NCI-H69 (cell line): ENCODE measurements at places on chromosomes 7 and 10.

DNA sequence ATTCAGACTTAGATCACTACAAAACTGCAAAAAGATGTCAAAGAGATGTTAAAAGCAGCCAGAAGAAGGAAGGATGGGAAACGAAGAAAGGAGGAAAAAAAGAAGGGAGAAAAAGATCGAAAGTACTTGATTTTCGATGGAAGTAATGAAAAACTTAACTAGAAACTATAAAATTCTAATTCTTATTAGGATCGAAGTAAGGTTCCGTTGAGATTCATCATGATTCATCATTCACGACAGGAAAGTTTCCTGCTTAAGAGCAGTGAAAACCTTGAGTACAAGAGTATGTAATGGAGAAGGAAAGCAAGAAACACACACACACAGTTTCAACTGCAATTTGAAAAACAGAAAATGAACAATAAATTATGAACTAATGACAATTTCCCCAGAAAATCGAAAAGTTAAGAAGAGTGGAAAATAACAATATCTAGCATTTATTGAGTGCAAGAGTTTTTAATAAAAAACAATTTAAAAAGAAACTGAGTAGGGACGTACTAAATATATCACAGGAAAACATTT is 1.1 kb upstream of the ING3 start:
- DNase-seq, result peak; percentile 30

GRCh38 chr10:3812141-3812540 is 27.1 kb upstream of the KLF6 start:
- DNase-seq, result no peak

DNA sequence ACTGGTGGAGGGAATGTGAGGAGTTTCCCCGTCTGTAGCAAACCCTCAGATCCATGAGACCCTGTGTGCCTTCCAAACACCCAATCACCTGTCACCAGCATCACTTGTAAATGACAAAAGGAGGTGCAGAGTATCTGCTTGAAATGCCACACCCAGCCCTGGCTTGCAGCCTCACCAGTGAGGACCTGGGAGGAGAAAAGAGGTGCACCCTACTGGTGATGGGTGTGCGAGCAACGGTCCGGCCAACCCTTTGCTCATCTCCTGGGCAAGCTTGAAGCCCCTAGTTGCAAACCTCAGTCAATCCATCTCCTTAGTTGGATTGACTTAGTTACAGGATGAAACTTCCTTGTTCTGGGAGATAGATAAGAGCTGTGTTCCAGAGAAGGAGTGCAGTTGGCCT is 62.4 kb upstream of the WAPL start:
- peak; percentile 28 for DNase-seq

- DNase-seq, result peak; percentile 45
These were observed 9.1 kb downstream of the CREB3L2 start for GRCh38 chr7:137992550-137993394.

DNA sequence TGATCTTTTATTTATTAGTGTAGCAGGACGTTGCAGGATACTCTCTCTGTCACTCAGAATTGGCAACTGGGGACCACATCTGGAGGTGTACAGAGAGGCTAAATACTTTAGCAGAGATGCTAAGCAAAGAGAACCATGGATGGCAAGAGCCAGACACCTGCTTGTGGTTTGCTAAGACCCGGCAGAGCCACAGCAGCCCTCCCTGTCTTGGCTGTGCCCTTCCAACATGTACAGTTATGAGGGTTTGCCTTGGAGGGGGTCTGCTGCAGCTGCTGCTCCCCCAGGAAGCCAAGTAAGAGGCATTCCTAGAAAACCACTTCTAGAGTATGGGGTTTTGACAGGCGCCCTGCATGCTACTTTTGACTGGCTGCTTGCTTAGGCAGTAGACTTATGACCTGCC is 5.1 kb downstream of the NPVF start:
- DNase-seq, result no peak

DNA sequence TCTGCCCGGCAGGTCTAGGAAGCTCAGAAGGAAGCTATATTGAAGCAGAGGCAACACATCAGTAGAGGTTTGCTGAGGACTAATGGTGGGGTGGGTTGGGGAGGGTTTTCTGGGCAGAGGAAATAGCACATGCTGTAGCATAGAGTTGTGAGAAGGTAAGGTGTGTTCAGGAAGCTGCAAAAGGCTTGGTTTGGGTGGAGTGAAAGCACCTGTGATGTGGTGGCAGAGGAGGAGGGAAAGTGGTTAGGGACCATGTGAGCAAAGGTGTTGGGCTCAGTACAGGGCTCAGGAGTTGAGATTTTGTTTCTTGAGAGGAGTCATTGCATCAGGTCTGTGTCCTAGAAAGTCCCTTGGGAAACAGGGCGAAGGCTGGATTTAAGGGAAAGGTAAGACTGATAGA is 294.6 kb downstream of the SORCS3 start:
- DNase-seq, result no peak

DNA sequence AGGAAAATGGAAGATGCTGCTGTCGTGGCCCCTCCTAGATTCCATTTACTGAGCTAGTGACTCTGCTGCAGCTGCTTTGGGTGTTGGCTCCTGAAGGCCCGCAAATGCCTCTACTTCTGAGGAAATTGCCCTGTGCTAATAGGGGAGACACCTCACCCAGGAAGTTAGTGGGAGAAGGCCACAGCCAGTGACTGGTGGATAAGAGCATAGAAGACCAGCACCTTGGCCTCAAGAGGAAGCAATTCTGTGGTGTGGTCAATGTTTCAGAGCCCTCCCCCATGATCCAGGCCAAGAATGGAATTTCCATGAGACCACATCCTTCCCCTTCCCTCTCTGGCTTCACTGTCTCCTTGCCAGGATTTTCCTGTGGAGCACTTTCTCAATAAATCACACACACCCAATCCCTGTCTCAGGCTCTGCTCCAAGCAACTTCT is 25.0 kb upstream of the FZD1 start:
- no peak for DNase-seq

DNA sequence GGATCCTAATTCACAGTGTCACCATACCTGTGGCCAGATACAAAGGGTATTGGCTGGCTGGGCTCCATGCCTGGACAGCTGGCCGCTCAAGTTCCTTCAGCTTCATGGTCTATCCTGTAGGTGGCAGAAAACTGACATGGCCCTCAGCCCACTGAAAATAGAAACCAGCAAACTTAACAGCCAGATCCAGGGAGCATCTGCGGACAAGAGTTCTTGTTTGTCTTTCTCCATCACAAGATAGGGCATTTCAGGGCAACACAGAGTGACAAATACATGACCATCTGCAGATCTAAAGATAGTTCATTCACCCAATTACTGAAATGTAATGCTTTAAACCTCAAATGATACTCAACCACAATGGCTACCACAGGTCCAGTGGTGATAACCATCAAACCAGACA is 2.8 kb downstream of the SEC31B start:
- DNase-seq, result peak; percentile 2

DNA sequence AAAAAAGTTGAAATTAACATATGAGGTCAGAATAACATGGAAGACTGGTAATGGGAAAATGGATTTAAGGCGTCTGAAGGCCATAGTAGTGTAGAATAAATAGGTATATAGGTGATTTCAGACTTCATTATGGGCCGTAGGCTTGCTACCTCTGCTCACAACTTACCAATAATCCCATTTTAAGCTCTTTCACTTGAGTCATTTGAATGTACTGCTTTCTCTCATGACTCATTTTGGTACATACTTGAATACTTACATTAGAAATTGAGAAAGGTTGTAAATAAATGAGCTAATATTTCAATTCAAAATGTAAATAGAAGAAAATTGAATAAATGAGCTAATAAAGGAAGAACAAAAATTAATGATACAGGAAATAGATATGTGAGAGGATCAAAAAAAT is 42.2 kb upstream of the NEUROD6 start:
- DNase-seq, result no peak

- no peak for DNase-seq
These were observed 10.5 kb downstream of the CAV2 start for GRCh38 chr7:116509982-116510579.

- no peak for DNase-seq
These were observed 24.5 kb downstream of the FRMD4A start for GRCh38 chr10:14306190-14306589.

DNA sequence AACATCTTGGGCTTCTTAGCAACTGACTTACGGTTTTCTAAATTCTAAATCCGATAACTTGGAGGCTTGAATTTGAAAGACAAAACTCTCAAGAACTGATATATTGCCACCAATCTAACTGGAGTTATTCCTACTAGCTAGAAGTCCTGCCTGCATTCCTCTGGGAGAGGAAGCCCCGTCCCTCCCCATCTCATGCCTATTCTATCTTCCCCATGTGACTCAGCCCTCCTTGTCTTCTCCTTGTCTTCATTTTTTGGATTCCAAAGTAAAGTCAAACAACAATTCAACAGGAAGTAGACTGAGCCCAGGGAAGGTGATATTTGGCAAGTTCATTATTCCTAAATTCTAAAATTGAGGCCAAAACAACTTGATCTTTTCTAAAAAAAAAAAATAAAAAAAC is 587.7 kb downstream of the KCNMA1 start:
- no peak for DNase-seq

DNA sequence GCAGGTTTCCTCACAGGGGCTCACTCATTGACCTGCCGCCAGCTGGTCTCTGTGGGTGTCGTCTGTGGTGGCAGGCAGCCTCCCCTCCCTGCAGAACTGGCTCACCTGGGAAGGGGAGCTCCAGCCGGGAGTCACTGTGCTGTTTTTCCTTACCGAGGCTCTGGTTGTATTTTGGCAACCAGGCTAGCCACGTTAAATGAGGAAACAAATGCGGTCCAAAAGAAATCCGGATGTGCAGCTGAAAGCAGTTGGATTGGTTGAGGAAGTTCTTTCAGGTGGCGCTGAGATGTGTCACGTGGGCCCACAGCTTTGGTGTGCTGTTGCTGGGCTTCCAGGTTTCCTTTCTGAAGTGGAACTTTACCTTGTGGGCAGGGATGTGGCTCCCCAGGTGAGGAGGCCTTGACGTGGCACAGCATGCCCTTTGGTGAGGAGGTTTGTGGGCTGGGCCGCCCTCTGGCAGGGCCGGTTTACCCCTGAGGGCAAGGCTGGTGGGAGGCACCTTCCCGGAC is 14.2 kb downstream of the MTURN start:
- peak; percentile 68 for DNase-seq

GRCh38 chr7:157233677-157234076 is 95.0 kb downstream of the UBE3C start:
- no peak for DNase-seq

- DNase-seq, result peak; percentile 80
These were observed 41.8 kb upstream of the HYCC1 start for GRCh38 chr7:23055582-23056178.

DNA sequence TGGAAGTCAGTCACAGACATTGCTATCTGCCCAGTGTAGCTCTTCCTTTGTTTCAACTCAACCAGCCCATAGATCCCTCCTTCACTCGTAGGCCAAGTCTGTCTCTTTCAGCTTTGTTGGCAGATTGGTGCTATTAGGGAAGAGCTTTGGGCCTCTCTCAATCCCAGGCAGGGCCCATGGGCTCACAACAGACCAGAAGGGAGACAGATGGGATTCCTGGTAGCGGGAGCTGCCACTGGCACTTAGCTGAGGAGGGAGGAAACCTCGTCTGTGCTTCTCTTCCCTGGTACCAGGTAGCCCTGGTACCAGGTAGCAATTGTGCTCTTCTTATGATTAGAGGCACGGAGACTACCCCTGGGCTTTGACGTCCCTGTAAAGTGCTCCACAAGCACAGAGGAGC is 592.0 kb downstream of the TYW1 start:
- no peak for DNase-seq

GRCh38 chr7:79292834-79293233 is 160.6 kb downstream of the MAGI2 start:
- DNase-seq, result peak; percentile 38

DNA sequence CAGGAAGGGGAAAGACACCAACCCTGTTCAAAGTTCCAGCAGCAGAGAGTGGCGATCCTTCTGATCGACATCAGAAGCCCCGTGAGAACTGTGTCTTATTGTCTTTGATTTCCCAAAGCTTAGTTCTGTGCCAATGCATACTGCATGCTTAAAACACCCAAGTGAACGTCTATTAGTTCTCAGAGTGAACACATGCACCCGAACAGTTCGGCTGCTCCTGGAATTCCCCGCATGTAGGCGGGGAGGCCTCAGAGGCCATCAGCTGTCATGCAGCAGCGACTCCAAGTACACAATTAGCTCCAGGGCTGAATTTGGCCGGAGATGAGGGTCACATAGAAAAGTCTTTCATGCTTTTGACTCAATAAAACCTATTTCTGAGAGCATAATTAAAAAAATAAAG is 276.9 kb downstream of the ZMYND11 start:
- DNase-seq, result no peak

DNA sequence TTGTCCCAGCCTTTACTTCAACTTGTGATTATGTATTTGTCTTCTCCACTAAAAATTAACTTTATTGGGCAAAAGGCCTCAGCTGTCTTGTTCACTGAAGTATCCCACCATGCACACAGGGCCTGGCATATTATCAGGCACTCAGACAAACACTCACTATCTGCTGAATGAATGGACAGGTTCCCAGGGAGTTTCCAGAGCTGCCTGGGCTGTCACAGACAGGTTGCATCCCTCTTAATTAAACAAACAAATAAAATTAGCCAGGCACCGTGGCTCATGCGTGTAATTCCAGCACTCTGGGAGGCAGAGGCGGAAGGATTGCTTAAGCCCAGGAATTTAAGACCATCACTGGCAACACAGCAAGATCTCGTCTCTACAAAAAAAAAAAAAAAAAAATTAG is 1.5 kb upstream of the TSPAN14 start:
- no peak for DNase-seq

GRCh38 chr7:148191391-148192065 is 399.0 kb upstream of the C7orf33 start:
- peak; percentile 77 for DNase-seq

- DNase-seq, result peak; percentile 82
These were observed 12.4 kb downstream of the PARD3 start for GRCh38 chr10:34802692-34803091.

GRCh38 chr10:80268266-80268665 is 21.2 kb downstream of the MAT1A start:
- DNase-seq, result no peak

DNA sequence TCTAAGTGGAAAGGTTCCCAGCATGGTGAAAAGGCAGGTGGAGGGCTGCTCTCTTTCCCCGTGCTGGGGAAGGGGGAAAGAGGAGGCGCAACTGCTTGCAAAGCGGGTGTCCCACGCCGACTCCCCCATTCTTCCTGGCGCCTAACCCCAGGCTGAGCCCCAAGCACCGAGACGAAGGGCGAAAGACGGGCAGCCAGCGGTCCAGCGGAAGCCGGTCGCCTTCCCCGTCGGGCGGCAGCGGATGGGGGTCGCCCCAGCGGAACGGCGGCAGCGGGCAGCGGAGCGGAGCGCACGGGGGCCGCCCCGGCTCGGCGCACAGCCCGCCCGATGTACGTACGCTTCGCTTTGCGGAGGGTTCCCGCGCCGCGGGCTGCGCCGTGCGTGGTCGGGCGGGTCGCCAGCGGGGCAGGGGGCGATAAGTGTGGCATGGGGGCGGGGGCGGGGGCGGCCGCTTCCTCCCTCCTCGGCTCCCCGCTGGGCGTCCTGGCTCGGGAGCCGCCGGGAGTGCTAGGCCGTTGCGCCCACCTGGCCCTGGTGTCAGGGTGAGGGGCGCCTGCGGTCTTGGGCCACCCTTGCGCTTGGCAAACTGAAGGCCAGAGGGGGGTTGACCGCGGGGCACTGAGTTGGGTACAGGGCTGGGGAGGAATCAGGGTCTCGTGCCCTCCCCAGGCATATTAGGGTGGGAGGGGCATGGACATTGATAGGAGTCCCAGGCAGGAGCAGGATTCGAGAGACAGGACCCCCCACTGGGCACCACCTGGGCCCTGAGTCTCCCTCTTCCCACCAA is 35.2 kb upstream of the HSPB1 start:
- peak; percentile 51 for DNase-seq

GRCh38 chr10:7054915-7055314 is 355.9 kb downstream of the SFMBT2 start:
- no peak for DNase-seq
